ENCODE measurements at places on chromosomes 1 and 21.

DNA sequence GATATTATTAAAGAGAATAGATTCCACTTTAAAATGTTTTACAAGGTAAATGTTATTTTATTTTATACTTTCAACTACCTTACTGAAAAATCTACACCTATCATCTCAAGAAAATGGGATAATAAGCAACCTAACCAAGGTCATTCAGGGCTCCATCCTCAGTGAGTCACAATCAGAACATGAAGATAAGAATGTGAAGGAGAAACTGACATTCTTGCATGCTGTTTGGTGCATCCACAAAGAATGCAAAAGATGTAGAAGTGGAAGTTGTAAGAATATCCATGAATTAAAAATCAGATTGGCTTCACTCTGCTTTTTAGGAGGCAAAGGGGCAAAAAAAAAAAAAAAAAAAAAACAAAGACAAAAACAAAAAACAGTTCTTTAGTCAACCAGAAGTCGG lies 6.5 kb downstream of the WARS2 start:
- DNase-seq, result peak; percentile 62

DNA sequence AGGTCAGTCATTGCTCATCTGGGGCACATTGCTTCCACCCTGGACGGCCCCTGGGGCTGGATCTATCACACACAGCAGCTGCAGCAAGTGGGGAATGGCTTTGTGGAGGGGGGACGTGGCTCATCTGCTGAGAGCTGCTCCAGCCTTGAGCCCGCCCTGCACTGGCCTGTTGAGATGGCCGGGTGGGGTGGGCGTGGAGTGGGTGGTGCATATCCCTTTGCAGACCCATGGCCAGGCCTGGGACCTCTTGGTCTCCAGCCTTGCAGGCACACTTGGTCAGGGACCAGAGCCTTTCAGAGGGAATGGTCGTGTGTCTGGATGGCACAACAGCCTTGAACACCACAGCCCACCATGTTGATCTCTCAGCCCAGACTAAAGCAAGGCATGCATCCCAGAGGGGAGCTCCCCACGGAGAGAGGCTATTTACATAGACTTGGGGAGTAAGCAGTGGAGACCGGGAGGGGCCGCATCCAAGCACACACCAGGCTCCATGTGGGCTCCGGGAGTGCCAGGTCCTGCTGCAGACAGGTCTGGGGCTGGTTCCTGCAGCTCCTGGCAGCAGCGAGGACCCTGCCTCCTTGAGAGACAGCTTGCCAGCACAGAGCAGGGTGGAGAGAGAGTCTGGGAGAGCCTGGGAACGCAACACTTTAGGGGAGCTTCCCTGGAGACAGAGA lies 52.8 kb upstream of the SELENON start:
- DNase-seq, result no peak

DNA sequence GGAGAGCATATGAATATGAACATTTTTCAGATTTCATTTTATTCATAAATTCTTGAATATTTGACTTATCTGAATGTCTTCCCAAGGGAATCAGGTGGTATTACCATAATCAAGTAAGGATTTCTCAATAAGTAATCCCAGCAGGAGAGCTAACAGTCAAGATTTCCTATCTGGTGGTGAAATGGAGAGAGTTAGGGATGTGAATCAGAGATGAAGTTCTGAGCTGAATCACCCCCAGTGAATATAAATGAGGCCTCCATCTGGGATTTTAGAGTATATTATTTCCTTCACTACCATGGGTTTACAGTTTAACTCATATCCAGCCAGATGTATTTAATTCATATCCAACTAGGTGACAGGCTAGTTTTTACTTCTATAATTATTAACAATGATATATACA lies 61.5 kb upstream of the RGS2 start:
- DNase-seq, result peak; percentile 32

- no peak for DNase-seq
These were observed 2.8 kb downstream of the ABCG1 start for GRCh38 chr21:42221581-42222345.

All from GM03348 (cell line).